ENCODE measurements at places on chromosomes 1 and 21. TPM values are rescaled to one million over a fixed set of nuclear protein-coding genes. Genes with fewer than 3 reads are reported as not detected.

- no peak overlapping the region for H3K27ac ChIP-seq
- no peaks in the 10 kb centered on the region for H3K4me1 ChIP-seq
- peaks cover 5% of the 10 kb centered on the region for H3K27me3 ChIP-seq
Observed at GRCh38 chr1:184555665-184556641, 169.1 kb downstream of the C1orf21 start.

- DNase-seq: peak; percentile 86
- no peak overlapping the region for H3K27ac ChIP-seq
Observed at GRCh38 chr1:160193091-160193819, 2.9 kb downstream of the CASQ1 start.

DNA sequence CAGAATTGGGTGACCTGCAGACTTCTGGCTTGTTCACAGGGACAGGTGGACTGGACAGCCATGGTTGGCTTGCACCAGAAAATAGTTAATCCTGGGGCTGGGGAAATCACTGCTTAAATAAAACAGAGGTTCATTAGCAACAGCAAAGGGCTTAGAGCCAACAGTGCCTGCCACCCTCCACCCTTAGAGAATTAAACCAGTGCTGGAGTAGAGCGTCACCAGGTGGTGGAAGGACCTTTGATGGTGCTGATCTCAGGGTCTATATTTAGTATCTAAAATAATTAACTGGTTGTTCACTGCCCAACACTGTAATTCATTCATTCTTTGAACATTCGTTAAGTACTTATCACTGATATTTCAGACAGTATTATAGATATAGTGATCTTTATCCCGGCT lies 34.7 kb upstream of the PDE9A start:
- no peaks in the 10 kb centered on the region for H3K4me1 ChIP-seq
- H3K27me3 ChIP-seq: no peaks in the 10 kb centered on the region
- no peaks in the 10 kb centered on the region for H3K36me3 ChIP-seq
- H3K27ac ChIP-seq: no peak overlapping the region
- no peak overlapping the region for H3K4me3 ChIP-seq

- H3K27me3 ChIP-seq: no peaks in the 10 kb centered on the region
- no peaks in the 10 kb centered on the region for H3K4me1 ChIP-seq
- no peak for DNase-seq
Observed at GRCh38 chr1:29145739-29146437, 22.2 kb upstream of the TMEM200B start.

GRCh38 chr1:232912845-232913580 lies 37.4 kb upstream of the NTPCR start:
- H3K27me3 ChIP-seq: no peaks in the 10 kb centered on the region
- H3K36me3 ChIP-seq: no peaks in the 10 kb centered on the region
- H3K27ac ChIP-seq: no peak overlapping the region

- no peaks in the 10 kb centered on the region for H3K36me3 ChIP-seq
- H3K4me3 ChIP-seq: no peak overlapping the region
- H3K27ac ChIP-seq: no peak overlapping the region
- no peak for DNase-seq
- no peaks in the 10 kb centered on the region for H3K4me1 ChIP-seq
- H3K27me3 ChIP-seq: no peaks in the 10 kb centered on the region
Observed at GRCh38 chr1:73783352-73783751, 414.6 kb downstream of the LRRIQ3 start.

GRCh38 chr1:228743405-228743804 lies 8.1 kb downstream of the RHOU start:
- no peaks in the 10 kb centered on the region for H3K36me3 ChIP-seq
- no peak overlapping the region for H3K27ac ChIP-seq
- no peaks in the 10 kb centered on the region for H3K27me3 ChIP-seq
- DNase-seq: no peak
- H3K4me1 ChIP-seq: peaks cover 2% of the 10 kb centered on the region

- H3K4me1 ChIP-seq: peaks cover 52% of the 10 kb centered on the region
- H3K36me3 ChIP-seq: peaks cover 13% of the 10 kb centered on the region
- H3K27me3 ChIP-seq: no peaks in the 10 kb centered on the region
- H3K4me3 ChIP-seq: peak overlapping the region; percentile 100
Observed at GRCh38 chr1:154326546-154327465, 1.5 kb downstream of the ATP8B2 start.

- no peak overlapping the region for H3K27ac ChIP-seq
- H3K4me3 ChIP-seq: no peak overlapping the region
- H3K4me1 ChIP-seq: peaks cover 27% of the 10 kb centered on the region
- DNase-seq: no peak
Observed at GRCh38 chr1:85700422-85700821, 7.8 kb downstream of the ZNHIT6 start.

GRCh38 chr1:176577646-176578197 lies 114.7 kb downstream of the PAPPA2 start:
- H3K36me3 ChIP-seq: no peaks in the 10 kb centered on the region
- peaks cover 5% of the 10 kb centered on the region for H3K27me3 ChIP-seq
- H3K27ac ChIP-seq: no peak overlapping the region
- H3K4me1 ChIP-seq: no peaks in the 10 kb centered on the region
- DNase-seq: no peak

GRCh38 chr1:111731956-111732355 lies 7.2 kb downstream of the INKA2 start:
- H3K27ac ChIP-seq: no peak overlapping the region
- peaks cover 1% of the 10 kb centered on the region for H3K27me3 ChIP-seq

Gene OR2T10
- total RNA-seq: not detected

Gene LIPI
- not detected for total RNA-seq

Gene AQP10
- 0.14 TPM for total RNA-seq

Gene KMO
- total RNA-seq: 0.18 TPM

Measured in activated CD8-positive, alpha-beta T cell treated with anti-CD3 and anti-CD28 coated beads for 36 hours (primary cell).